Activated T-cell treated with anti-CD3 and anti-CD28 coated beads, Interleukin-2, amount 50 U/mL, for 1 hour (primary cell): ENCODE measurements at places on chromosomes 16 and 17.

- no peak for DNase-seq
These were observed 22.6 kb downstream of the MRM3 start for GRCh38 chr17:804541-805435.

GRCh38 chr17:63931981-63932561, at the start of gene CD79B:
Gene CD79B (minus strand): TSS chr17:63932331. CDS start chr17:63932261, 70 bp downstream.
- DNase-seq, result peak; percentile 47

GRCh38 chr17:68624381-68624780, 23.2 kb upstream of the FAM20A start:
- no peak for DNase-seq

- no peak for DNase-seq
These were observed 6.6 kb downstream of the C1QTNF8 start for GRCh38 chr16:1089439-1089821.

- no peak for DNase-seq
These were observed 2.0 kb downstream of the RRAD start for GRCh38 chr16:66923247-66923731.

DNA sequence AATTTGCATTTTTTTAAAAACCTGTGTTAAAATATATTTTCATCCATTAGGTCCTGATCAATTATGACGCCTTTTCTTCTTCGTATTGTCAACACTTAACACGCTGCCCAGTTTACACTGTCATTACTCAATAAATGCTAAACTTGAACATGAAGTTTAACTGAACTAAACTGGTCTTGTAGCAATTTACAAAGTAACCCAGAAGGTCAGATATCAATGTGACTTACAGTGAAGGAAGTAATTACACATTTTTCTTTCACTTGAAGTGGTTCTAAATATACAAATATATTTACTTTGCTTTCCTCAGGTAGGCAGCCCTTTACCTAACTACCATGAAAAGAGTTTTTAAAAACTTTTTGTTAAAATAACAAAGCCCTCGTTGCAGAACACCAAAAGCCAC, 256.5 kb upstream of the AXIN2 start:
- DNase-seq, result no peak

DNA sequence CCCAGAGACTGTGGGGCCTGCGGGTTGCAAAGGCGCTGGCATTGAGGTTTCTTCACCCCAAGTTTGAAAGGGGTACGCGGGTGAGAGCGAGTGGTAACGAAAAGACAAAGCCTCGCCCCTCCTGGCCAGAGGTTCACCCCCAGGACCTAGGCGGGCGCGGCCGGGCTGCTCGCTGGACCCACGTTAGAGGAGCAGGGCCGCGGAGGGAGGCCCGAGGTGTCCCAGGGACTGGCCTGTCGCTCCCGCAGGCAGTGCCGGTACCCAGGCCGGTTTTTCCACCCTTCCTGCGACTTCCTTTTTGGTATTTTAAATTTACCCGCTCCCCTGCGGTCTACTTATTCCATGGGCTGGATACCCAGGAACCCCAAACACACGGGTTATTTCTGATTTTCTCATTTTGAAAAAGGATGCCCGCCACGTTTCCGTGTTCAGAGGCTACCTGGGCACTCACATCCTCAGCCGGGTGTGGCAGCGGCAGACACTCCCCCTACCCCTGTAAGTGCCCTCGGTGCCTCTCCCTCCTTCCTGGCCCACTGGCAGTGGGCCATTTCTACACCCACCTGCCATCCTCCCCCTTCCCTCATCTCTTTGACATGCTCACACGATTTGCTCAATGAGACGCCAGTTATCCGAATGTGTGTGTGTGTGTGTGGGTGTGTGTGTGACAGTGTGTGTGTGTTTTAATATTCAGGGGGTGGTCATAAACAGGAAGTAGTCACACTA, 1.6 kb upstream of the FOXL1 start:
- DNase-seq, result no peak

DNA sequence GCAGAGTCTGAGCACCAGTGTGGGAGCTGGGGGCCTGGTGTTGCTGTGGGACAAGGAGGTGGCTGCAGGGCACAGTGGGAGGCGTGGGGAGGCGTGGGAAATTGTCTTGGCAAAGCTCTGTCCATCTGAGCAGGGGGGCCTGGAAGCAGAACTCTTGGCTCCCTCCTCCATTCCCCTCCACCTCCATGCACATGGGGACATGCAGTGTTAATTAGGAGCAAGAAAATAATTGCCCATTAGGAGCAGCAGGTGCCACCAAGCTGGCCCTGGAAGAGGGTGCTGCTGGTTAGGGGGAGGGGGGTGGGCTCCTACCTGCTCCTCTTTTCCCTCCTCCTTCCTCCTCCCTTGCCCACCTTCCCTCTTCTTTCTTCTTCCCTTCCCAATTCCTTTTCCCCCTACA, 4.5 kb downstream of the TTYH2 start:
- DNase-seq, result no peak

GRCh38 chr17:67217446-67217845, 27.6 kb downstream of the HELZ start:
- no peak for DNase-seq

DNA sequence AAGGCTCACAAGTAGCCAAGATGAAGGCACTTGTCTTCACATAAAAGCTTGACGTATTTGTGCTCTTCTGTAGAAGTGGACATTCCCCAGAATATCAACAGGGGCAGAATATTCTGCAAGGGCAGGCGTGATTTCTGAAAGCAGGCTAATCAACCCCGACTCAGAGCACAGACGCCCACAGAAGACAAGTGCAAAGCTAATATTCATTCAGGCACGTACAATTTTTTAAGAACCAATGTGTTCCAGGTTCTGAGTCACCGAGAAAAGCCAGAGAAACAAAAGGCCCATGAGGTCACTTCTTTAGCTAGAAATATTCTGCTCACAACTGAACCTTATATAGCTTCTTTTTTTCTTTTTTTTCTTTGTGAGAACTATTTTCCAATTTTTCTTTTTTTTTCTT, 121.6 kb downstream of the DNAH9 start:
- no peak for DNase-seq

DNA sequence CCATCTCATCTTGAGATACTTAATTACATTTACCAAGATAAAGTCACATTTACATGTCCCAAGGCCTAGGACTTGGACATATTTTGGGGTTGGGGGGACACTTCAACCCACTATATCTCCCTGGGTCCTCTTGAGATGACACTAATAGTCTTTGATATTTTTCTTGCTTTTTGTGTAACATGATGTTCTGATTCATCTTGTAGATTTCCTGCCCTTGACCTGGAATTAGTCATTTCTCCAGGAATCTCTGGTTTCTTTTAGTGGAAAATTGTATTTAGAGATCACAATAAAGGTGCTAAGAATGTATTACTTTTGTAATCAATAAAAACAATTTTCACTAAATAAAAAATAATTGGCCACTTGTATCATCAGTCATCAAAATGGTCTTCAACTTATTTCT, 157.3 kb downstream of the VPS53 start:
- no peak for DNase-seq

- no peak for DNase-seq
These were observed 4.1 kb upstream of the SLC13A2 start for GRCh38 chr17:28469376-28469775.

- DNase-seq, result no peak
These were observed 162.6 kb downstream of the SDK2 start for GRCh38 chr17:73481676-73482075.

- no peak for DNase-seq
These were observed 21.2 kb downstream of the CDC42EP4 start for GRCh38 chr17:73290399-73291259.

DNA sequence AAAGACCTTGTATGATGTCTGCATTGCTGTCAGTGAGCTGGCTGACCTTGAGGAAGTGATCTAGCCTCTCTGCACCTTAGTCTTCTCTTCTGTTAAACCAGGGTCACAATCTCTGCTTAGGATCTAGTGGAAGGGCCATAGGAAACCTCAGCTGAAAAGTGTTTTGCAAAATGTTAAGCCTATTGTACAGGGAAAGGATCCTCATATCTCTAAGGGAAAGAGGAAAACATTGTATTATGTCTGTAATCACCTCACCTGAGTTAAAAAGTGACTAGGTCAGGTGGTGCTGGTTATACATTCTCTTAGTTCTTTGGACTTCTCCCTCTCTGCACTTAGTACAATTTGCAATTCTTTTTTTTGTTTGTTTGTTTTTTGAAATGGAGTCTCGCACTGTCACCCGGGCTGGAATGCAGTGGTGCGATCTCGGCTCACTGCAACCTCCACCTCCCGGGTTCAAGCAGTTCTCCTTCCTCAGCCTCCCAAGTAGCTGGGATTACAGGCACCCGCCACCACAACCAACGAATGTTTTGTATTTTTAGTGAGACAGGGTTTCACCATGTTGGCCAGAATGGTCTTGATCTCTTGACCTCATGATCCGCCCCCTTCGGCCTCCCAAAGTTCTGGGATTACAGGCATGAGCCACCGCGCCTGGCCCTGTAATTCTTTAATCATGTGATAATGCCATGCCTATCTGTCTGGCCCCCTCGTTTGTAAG, 2.0 kb upstream of the SEPHS2 start:
- no peak for DNase-seq

GRCh38 chr17:67044940-67045339, 586 bp downstream of the CACNG1 start:
- DNase-seq, result no peak

- no peak for DNase-seq
These were observed 871.0 kb downstream of the CDH11 start for GRCh38 chr16:64250866-64251265.

DNA sequence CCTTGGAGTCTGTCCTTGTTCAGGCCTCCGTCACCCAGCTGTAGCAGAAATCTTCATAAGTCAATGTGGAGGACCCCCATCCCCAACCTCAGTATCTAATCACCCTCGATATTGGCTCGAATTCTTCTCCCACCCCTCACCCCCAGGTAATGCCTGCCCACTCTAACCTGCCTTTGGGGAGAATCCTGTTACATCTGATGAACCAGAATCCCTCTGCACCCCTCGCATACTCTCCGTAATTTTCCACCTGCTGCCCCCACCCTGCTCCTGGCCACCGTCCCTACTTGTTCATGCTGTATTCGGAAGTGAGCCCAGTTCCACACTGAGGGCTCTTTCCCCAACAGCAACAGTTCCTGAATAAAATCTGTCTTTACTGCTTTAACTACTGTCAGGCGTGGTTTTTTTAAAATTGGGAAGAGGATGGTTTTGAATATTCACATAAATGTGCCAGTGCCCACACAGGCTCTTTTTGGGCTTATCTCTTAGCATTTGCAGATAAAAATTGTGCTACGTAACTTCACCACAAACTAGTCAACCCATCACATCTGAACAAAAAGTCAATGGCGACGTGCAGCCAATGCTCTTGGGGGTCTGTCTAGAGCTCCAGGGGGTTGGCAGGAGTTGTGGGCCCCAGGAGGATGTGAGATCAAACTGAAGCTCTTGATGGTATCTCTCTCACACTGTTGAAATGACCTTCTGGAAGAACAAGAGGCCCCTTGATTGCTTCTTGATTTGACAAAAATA, 73.7 kb downstream of the NETO2 start:
- DNase-seq, result no peak

DNA sequence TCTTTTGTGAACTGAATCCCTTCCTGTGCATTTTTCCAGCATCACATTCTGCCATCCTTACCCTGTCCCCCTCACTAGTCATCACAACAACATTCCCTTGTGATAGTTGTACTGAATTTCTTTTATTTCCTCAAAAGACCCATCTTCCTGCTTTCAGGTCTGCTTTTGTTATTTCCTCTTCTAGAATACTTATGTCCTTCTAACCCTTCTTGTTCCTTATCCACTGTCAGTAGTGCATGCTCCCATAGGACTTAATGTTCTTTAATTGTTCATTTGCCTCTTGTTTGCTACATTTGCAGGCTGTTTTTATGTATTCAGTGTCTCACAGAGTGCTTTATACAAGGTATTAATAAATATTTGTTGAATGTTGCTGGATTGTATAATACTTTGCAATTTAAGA, 73.0 kb downstream of the BCAS3 start:
- no peak for DNase-seq

DNA sequence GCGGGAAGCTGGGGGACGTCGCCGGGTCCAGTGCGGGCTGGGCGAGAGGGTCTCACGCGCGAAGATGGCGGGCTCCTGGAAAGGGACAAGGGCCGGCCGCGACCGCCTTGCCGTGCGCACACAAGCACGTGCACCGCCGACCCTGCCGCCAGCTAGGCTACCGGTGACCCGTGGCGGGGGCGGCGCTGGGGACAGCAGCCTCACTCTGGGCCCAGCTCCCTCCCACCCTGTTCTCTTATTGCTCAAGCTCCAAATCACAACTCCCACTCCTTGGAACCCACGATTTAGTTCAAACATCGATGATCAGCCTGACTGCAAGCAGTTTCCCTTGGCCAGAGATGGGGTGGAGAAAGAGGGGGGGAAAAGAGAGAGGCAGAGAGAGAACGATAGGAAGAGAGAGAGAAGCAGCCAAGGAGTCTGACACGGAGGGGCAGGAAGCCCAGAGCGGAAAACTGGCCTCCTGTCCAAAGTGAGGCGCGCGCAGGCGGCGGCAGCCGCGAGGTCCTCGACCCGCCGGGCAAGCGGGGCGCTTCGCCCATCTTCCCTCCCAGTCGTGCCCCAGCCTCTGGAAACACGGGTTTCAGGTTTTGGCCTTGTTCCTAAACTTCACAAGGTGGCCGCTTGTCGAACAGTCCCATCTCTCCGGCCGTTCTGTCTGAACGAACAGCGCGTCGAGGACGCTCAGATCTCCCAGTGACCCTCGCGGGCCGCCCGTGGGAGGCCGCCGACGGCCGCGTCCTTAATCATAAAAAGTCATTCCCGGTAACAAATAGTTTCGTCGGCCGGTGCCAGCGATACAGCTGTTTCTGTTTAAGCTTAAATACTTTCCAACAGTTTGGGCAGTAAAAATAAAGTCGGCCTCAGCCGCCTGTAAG, 1.7 kb upstream of the CBX8 start:
- DNase-seq, result peak; percentile 50

DNA sequence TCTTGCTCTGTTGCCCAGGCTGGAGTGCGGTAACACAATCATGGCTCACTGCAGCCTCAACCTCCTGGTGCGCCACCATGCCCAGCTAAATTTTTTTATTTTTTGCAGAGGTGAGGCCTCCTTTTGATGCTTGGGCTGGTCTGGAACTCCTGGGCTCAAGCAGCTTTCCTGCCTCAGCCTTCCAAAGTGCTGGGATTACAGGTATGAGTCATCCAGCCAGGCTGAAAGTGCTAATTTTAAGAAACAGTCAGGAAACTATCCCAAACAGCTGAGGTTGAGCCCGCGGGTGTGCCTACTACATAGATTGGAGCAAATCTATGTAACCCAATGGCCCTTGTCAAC, 738 bp upstream of the XPO6 start:
- no peak for DNase-seq

DNA sequence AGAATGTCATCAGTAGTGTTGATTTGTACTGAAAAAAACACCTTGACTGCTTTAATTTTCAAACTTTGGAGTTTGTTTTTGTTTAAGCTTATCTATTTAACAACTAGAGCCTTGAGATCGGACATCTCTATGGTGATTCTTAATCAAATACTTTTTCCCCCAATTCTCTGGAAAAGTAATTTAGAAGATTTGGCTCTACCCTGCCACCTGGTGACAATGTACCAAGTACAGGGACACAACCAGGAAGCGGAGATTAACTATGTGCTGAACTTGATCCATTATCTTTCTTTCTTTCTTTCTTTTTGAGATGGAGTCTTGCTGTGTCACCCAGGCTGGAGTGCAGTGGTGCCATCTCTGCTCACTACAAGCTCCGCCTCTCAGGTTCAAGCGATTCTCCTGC, 30.8 kb downstream of the USP43 start:
- no peak for DNase-seq

GRCh38 chr17:34008125-34008524, 247.0 kb upstream of the CCL2 start:
- no peak for DNase-seq
